ENCODE measurements at places on chromosomes 16 and 17.

DNA sequence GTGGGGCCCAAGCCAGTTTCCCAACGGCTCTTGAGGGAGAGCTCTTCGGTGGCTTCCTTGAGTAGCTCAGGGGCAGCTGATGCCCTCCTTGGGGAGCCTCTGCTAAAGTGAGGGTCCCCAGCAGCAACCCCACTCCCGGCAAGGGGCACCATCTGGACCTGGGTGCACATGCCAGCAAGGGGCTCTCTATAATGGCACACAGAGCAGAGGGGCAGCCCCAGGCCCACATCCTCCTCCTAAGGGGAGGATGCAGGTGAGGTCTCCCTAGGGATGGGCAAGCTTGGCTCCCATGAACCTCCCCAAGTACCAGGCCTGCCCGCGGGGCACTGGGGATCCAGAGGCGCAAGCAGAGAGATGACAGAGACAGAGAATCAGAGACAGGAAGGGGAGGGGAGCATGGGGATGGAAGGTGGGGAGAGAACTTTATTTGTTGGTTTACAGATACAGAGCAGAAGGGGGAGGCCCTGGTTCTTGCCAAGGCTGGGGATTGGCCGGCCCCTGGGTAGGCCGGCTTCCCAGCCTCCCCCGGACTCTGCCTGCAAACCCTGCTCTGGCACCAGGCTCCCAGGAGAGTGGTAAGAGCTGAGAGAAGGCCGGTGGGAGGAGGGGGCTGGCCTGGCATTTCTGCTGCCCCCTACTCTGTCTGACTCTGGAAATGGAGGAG, 61.4 kb downstream of the SRCIN1 start:
- no peak for DNase-seq

DNA sequence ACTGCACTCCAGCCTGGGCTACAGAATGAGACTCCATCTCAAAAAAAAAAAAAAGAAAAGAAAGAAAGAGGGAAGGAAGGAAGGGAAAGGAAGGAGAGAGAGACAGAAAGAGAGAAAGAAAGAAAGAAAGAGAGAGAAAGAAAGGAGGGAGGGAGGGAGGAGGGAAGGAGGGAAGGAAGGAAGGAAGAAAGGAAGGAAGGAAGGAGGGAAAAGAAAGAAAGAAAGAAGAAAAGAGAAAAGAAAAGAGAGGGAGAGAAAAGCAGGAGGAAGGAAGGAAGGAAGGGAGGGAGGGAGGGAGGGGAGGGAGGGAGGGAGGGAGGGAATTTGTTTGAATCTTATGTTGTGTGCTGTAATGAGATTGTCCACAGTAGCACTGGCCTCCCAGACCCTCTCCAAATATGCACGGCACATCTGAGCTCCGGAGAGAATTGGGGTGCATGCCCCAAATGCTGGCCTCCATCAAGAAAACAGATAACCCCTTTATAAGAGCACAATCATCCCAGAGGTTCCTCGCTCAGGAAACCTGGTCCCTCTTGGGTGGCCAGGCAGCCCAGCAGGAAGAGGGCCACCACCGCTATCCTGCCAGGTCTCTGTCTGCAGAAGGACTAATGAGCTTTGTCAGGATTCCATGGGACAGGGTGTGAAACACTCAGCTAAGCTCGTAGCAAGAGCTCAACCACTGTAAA, 8.8 kb upstream of the EIF1 start:
- DNase-seq: no peak

- no peak for DNase-seq
Observed at GRCh38 chr17:51764387-51764971, 394.0 kb downstream of the CA10 start.

GRCh38 chr16:66905633-66906539, 12.8 kb downstream of the CDH16 start:
- DNase-seq: no peak

- DNase-seq: no peak
Observed at GRCh38 chr17:41683441-41684007, 5.2 kb upstream of the EIF1 start.

GRCh38 chr17:81230043-81230820, 7.5 kb upstream of the CEP131 start:
- DNase-seq: peak; percentile 76

GRCh38 chr16:80330803-80331202, 210.0 kb upstream of the DYNLRB2 start:
- no peak for DNase-seq

DNA sequence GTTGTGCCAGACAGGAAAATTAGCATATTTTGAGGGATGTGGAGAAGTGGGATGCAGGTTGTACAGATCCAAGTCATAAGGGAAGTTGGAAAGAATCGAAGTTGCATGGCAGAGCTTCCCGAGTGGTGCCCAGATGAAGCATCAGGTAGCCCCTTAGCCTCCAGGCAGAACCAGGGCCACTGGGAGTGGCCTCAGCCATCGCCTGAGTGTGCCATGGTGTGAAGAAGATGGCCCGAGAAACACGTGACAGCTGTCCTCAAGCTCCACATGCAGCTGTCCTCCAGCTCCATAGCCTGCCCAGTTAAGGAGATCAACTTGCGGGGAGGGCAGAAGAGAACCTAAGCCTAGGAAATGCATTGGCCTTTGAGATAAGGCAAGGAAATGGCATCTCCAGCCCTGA, 33.5 kb downstream of the TMC6 start:
- no peak for DNase-seq

- DNase-seq: no peak
Observed at GRCh38 chr16:81615833-81616232, 163.3 kb upstream of the PLCG2 start.

DNA sequence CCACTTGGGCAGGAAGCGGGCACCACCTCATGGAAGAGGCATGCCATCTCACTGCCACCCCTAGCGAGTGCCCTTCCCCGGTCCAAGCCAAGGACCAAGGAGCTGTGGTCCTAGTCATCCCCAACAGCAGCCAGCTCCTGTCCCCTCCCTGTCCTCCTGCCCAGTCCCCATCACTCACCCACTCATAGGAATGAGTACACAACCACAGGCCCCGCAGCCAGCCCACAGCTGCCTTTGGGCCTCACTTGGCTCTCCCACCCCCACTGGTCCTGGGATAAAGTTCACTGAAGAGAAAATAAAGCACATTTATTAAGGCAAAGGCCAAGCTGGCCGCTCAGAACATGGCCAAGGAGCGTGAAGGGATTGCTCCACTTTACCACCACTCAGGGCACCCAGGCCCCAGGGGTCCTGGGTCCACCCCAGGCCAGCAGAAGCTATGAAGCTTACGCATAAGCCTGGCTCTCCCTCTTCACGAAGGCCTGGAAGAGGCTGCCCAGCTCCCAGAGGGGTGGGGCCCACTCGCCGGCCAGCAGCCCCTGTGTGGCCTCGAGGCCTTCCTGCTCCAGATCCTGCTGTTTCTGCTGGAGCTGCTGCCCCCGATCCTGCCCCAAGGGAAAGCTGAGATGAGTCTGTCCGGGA, 3.6 kb downstream of the SCRN2 start:
- no peak for DNase-seq

- DNase-seq: no peak
Observed at GRCh38 chr16:7304279-7304678, 28.4 kb upstream of the RBFOX1 start.

DNA sequence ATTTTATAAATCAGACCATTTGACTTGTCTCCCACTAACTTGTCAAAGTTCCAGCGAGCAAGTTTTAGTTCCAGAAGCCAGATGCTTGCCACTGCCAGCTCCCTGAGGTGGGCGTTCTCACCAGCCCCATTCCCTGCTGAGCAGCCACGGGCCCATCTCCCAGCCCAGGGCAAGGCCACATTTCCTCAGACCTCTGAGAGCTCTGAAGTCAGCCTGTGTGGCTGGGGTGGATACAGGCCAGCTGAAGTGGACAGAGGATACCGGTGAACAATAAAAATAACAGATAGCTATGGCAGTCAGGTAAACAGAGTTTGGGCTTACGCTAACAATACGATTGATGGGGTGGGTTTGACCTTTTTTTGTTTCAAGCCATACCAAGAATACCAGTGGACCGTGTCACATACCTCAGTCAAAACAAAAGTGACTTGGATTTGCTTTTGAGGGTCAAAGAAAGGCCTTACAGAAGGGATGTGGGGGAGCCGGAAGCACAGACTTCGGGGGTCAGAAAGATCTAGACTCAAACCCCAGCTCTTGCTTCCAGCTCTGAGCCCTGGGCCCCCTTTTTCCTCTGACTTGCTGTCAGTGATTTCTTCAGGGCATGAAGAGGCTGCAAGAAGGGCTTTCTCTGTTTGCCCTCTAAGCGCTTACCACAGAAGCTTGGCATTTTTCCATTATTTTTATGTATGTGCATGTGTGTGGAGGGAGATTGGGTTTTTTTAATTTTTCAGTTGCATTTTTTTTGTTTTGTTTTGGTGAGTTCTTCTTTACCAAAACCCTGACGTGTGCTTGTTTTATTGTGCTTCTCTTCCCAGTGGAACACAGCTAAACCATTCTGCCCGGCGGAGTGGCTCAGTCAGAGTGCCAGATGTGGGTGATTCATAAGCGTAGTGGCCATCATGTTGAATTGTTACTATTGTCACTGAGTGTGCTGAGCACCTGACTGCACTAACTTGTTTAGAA, 109.9 kb downstream of the GNAO1 start:
- DNase-seq: no peak

- DNase-seq: no peak
Observed at GRCh38 chr17:56891751-56892150, 22.1 kb downstream of the TRIM25 start.

DNA sequence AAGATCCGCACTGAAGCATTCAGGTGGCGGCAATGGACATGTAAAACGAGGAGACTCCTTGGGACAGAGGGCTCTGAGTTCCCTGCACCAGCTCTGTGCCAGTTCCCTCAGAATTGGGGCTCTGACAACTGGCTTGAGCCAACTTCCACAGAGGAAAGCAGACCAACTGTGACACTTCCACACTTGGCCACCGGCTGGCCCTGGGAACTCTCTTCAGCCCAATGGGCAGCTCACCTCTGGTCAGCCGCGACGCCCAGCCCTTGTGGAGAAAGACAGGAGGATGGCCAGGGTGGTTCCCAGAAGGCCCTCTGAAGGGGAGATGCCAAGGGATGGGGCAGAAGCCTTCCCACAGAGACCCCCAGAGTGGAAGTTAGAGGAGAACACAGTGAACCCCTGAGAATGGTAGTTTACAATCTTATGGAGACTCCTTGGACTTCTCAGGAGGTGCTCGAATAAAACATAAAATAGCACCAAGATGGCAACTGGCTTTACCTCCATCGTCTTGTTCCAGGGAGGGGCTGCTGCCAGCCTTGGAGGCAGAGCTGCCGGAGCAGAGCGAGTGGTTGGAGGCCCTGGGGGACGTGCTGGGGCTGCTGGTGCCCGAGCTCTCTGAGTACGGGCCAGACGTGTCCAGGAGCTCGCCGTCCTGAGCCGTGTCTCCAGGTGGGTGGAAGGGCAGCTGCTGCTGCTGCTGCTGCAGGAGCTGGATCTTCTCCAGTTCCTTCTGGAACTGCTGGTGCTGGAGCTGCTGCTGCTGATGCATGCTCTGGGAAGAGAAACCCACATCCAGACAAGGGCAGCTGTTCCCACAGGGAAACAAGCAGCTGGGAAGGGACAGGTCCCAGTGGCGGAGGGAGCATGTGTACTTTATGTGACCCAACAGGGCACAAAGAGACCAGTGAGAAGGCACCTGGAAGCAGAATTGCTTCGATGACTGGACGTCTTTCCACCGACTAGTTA, 35.0 kb upstream of the ICAM2 start:
- no peak for DNase-seq

GRCh38 chr17:31580706-31581490, 189.4 kb downstream of the RAB11FIP4 start:
- peak; percentile 91 for DNase-seq

- no peak for DNase-seq
Observed at GRCh38 chr16:66928702-66929388, 3.5 kb upstream of the RRAD start.

DNA sequence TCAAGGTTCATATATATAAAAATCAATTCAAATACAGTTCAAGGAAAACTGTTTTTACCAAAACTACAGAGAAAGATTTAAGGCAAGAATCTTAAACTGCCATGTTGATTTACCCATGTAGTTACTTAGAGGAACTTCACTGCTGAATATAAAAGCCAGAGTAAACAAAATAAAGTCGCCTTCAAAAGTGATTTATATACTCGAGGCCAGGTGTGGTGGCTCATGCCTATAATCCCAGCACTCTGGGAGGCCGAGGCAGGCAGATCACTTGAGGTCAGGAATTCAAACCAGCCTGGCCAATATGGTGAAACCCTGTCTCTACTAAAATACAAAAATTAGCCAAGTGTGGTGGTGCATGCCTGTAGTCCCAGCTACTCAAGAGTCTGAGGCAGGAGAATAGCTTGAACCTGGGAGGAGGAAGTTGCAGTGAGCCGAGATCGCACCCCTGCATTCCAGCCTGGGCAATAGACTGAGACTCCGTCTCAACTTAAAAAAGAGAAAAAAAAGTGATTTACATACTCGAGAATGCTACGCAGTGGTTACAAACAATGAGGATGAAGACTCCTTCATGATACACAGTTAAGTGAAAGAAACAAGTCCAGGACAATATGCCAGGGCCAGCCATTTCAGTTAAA, 54.1 kb upstream of the CNEP1R1 start:
- DNase-seq: no peak

- no peak for DNase-seq
Observed at GRCh38 chr17:32283745-32284201, 18.1 kb downstream of the RHBDL3 start.

DNA sequence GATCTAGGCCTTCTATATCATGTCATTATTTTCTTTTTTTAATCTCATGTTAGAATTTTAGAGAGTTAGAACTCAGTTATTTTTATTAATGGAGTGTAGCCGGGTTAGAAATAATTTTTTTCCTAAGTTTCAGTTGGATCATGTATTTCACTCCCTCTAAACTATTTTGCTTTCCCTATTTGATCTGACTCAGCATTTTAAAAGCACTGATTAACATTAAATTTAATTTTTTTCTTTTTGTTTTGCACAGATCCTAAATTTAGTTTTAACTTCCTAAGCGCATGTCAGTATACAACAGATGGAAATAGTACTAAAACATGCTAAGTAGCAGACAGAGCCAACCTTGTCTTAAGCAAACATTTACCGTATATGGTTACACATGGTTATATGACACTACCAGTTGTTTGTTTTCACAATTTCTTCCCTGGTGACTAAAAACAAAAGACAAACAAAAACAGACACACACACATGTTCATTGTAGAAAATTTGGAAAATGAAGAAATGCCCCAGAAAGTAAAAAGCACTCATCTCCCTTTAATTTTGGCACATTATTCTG, 33.6 kb upstream of the RAB11FIP4 start:
- DNase-seq: no peak

DNA sequence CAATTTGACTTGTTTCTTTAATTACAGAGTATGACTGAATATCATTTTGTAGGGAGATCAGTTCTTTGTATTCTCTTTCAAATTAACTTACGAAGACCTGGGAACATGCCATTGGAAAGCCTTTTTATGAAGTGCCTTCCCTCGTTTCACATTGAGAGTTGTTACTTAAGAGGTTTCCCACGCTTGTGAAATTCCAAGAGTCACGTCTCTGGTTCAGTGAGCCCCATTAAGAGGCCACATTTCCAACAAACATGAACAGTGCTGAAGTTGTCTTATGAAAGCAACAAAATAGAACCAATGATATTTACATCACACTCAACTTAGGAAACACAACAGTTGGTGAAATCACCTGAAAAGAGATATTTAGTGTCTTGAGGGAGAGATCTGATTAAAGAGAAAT, 334.1 kb downstream of the TOX3 start:
- no peak for DNase-seq

GRCh38 chr16:11471548-11471947, 115.2 kb downstream of the LITAF start:
- DNase-seq: no peak

GRCh38 chr16:23557779-23558702, 514 bp downstream of the UBFD1 start:
- peak; percentile 11 for DNase-seq

GRCh38 chr17:4165301-4166010, 22.5 kb downstream of the CYB5D2 start:
- no peak for DNase-seq
